ENCODE measurements at places on chromosomes 16 and 17.

GRCh38 chr17:75152523-75152921, 1.8 kb downstream of the JPT1 start:
- no peak for DNase-seq

DNA sequence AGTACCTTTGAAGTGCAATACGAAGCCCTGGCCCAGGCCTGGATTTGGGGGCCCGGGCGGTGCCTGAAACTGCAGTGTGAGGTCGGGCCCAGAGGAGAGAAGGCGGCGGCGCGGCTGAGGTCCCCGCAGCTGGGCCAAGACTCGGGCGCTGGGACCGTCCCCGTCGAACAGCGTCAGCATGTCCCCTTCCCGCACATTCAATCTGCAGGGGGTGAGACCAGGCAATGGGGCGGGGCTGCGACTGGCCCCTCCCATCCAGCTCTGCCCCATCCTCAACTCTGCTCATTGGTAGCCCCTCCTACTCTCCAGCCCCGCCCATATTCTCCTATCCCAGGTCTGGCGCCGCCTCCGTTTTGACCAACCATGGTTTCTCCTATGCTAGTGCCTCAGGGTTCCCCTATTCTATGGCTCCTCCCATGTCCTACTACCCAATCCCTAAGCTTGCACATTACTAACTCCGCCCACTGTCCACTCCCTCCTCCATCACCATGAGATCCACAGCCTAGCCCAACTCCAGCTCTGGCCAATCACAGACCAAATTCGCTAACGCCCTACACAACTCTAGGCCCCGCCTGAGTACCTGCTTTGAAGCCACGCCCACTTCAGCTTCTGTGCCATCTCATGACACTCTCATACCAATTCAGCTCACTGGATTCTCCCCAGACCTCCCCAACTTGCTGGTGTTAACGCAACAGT, 14.4 kb upstream of the CDIPT start:
- DNase-seq = peak; percentile 56

- DNase-seq = no peak
Observed at GRCh38 chr17:27283060-27283459, 10.9 kb upstream of the WSB1 start.

DNA sequence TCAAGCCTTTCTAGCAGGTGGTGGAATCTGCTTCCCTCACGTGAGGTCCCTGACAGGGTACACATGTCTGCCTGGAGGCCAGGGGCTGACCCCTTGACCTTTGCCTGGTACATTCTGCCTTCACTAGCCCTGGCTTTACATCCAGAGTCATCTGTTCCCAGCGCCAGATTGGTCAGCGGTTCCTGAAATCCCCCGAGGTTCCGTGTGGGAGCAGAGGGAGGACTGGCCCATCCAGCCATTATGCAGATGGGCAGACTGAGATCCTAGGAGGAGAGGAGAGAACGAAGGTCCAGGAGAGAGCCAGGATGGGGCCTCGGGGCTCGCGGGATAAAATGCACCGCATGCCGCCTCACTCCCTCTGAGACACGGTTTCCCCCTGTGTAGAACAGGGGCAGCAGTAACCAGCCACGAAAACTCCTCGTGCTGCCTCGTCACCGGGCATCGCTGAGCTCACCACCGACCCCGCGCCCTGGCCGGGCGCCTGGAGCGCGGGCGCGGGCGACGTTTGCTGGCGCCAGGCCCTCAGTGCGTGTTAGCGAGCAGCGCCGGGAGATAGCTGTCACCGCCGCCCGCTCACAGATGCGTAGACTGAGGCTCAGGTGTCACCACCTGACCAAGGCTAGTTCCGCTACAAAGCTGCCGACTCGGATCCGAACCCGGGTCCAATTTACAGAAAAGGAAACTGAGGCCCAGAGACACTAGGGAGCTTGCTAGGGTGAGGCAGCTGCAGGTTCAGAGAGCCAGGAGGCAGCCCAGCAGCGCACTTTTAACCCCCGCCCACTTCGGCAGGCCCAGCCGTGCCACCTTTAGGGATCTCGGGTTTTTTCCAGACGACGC, 811 bp upstream of the MAP2K3 start:
- no peak for DNase-seq

DNA sequence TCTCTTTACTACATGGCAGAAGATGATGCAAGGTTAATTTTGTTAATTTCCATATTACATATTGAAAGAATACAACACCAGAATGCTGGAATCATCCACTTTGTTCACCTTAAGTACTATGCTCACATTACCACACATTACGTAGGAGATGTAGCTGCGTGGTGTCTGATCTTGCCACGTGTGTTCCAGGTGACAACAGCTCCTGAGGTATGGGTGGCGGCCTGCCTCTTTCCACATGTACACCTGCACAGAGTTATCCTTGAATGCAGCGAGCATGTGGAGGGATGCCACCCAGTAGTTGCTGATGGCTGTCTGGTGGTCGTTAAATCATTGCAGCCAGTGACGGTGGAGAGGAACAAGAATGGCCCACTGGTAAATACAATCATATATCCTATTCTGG, 740.5 kb upstream of the EEF2KMT start:
- no peak for DNase-seq

- peak; percentile 47 for DNase-seq
Observed at GRCh38 chr16:89324056-89325010, 106.8 kb downstream of the ZNF778 start.

GRCh38 chr17:77734371-77735080, 224.0 kb upstream of the TNRC6C start:
- DNase-seq = no peak

GRCh38 chr16:30447512-30448226, 2.0 kb upstream of the SEPHS2 start:
- no peak for DNase-seq

GRCh38 chr17:74268558-74268957, 5.5 kb upstream of the DNAI2 start:
- DNase-seq = no peak

DNA sequence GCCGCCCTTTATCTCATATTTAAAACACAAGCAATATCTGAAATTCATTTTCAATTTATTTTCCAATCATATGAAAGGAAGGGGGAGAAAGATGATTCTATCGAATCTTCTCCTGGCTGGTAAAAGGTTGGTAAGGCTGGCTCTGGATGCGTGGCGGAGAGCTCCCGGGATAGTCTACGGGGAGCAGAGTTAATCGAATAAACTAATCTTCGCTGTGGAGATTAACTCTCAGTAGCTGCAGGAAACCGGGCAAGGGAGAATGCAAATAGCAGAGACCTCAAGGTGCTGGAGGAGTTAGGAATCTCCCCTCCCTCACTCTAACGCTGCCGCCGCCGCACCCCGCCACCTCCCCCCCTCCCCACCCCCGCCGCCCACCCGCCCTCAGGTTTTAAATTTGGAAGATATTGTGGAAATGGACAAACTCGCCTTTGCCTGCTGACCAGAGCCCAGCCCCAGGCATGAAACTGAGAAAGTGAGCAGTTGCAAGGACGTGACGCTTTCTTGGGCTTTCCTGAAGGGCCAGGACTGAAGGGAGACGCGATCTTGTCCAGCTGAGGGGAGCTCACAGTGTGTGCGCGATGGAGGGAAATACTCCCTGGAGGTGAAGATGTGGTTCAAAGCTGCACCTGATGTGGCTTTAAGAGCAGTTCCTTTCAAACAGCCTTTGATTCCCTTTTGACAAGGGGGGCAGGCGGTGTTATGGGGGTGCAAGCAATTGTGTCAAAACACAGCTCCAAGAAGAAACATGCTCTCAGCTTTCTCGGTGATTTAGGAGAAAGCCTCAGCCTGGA, 308.2 kb upstream of the IRX3 start:
- no peak for DNase-seq

- no peak for DNase-seq
Observed at GRCh38 chr17:72640415-72641165, 451.9 kb downstream of the SLC39A11 start.

GRCh38 chr17:72514891-72515290, 394.1 kb downstream of the SOX9 start:
- DNase-seq = no peak
